ENCODE measurements at places on chromosomes 6 and 20.
A peak's percentile ranks its signal among the peaks of the same experiment; 100 is the strongest.

GRCh38 chr6:99712519-99712918 lies 105.9 kb downstream of the PRDM13 start:
- DNase-seq = no peak

GRCh38 chr6:19558201-19558600 lies 279.0 kb upstream of the ID4 start:
- DNase-seq = no peak

DNA sequence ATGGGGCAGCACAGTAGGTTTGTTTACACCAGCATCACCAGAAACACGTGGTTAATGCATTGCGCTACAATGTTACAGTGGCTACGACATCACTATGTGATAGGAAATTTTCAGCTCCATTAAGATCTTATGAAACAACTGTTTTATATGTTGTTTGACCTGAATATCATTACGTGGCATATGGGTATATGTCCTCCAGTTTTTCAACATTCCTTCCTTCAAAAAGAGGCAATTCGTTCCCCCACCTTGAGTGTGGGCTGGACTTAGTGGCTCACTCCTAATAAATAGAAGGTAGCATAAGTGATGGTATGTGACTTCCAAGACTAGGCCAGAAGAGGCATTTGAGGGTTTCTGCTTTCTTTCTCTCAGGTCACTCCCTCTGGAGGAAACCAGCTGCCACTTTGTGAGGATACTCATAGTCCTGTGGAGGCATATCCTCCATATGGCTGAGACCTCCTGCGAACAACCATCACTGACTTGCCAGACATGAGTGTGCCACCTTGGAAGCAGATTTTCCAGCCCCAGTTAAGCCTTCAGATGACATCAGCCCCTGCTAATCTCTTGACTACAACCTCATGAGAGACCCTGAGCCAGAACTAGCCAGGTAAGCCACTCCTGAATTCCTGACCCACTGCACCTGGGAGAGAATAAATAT lies 2.3 kb upstream of the TRAM2 start:
- DNase-seq = no peak

DNA sequence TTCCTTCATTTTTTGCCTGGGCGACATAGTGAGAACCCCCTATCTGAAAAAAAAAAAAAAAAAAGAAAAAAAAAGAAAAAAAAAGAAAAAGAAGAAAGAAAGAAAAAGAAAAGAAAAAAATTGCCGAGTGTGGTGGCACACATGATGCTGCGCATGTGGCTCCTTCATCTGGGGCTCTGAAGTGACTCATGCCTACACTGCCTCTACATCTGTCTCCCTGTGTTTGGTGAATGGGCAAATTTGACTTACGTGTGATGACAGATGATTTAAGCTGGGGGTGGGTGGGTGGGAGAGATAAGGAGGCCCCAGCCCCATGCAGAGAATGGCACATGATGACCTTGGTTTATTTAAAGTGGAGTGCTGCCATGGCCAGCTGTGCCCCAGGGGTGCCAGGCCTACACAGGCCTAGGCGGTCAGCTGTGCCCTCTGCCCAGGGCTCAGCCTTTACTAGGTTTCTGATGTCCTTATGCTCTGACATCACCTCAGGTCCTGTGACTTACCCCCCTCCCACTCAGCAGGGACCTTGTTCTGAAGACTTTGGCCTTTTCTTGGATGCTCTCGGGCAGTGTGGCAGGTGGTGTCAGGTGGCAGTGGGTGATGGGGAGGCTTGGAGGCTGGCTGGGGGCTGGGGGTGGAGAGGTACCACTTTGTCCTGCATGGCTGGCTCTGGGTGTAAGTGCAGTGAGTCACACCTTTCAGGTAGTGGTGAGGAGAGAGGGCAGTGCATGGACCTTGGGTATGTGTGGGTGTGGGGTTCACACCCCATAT lies 41.1 kb downstream of the VEGFA start:
- no peak for DNase-seq

GRCh38 chr6:75147512-75147911 lies 58.3 kb downstream of the COL12A1 start:
- no peak for DNase-seq

DNA sequence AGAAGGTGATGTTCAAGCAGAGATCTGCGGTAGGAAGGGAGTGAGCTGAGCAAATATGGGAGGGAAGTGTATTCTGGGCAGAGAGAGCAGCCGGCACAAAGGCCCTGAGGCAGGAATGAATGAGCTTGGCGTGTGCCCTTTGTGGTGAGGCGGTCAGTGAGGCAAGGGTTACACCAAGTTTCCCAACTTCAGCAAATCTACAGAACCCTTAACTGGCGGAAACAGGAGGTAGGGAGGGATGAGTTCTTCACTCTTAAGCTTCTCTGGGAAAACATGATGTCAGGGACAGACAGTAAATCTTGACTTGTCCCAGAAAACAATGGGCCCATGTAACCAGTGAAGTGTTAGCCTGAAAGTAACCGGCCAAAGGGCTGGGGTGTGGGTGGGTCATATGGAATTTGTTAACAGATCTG lies 97.1 kb upstream of the PTPN1 start:
- DNase-seq = no peak

DNA sequence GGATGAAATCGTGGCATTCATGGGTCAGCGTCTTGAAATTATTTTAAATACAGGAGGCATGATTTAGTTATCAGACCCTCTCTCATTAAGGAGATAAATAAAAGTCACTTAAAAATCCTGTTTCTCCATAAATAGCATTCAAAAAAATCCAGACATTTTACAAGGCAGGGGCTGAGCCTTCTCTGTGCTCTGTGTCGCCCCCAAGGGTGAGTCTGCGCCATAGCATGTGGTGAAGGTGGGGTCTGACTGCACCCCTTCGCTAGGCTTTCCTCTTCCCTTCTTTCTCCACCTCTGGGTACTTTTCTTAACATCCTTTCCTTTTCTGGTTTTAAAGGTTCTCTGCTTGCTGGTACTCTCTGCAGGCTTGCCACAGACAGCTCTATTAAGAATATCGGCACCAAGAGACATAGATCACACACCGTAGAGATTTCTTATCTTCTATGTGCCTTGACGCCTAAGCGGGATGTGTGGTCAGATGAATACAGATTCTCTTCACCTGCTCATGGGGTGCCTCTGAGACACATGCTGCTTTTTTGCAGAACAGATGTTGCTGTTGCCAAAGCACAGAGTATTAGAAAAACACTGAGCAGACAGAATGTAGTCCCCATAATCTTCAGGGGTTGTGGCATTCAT lies 20.1 kb upstream of the FAM209A start:
- DNase-seq = no peak

DNA sequence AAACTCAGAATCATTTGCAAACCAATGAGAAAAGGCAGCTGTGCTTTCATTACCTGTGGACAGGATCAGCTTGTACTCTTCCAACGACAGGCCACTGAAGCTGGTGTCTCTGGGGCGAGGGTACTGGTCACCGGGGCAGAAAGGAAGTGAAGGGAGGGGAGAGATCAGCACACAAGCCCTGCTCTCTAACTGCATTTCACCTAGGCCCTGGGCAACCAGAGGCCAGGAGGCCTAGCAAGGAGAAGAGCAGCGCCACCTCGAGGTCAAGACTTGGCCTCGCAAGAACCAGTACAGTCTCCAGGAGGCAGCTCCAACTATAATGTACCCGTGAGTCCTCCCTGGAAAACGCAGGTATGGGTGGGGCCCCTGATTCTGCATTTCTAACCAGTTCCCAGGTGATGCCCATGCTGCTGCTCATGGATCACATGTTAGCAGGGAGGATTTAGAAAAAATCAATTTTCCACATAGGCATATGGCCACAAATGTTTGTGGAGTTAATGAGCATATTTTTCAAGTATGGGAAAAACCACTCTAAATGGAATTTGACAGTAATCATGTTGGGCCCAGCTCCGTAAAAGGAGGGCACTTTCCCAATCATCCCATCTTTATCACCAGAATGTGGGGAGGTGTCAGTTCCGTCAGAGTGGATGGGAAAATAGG lies 11.0 kb downstream of the UQCC2 start:
- peak; percentile 56 for DNase-seq

- no peak for DNase-seq
Measured at GRCh38 chr6:130587778-130588520, 222.1 kb downstream of the TMEM200A start.

DNA sequence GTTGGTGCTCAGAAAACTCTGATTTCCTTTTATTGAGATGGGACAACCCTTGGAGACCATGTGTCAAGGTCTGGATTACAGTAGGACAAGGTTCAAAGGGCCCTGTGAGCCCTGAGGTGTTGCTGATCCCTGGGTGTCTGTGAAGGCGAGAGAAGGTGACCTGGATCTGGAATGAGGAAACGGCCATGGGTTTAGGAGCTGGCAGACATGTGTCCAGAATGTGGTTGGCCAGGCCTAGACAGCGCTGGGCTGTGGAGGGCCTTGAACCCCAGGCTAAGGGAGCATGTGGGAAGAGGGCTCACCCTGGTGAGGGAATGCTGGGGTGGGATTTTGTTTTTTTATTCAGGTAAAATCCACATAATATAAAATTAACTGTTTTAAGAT lies 24.9 kb downstream of the PCMTD2 start:
- DNase-seq = no peak

GRCh38 chr20:63124092-63124781 lies 91.7 kb downstream of the YTHDF1 start:
- DNase-seq = peak; percentile 5

All from right hindlimb (tissue), 1 donor.